ENCODE measurements at places on chromosomes 5 and 9.

DNA sequence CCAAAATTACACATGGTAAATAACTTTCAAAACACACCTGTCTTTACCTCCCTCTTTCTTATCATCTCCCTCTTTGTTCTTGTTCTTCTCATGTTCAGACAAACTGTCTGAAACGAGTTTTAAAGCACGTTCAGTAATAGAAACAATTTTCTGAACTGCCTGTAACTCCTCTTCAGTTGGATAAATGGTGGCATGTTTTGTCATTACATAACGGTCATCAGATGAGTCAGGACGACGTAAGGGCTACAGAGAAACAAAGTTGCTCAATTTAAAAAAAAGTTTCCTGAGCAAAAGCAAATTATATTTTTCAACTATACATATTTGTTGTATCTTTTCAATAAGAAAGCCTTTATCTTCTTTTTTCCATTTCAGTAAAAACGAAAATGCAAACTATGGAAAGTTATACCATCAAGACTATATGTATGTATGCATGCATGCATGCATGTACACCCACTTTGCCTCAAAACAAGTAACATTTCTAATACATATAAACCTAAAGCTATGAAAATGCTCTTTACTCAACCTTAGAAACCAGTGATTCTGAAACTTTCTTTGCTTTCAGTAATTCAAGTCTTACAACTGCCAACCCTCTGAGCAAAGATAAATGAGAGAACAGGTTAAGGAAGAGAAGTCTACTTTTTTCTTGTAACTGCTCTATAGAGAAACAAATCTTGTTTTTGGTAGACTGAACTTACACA is 56.0 kb downstream of the ZFR start:
- DNase-seq = no peak

- no peak for DNase-seq
Measured at GRCh38 chr9:131227112-131227958, 49.0 kb downstream of the FAM78A start.

DNA sequence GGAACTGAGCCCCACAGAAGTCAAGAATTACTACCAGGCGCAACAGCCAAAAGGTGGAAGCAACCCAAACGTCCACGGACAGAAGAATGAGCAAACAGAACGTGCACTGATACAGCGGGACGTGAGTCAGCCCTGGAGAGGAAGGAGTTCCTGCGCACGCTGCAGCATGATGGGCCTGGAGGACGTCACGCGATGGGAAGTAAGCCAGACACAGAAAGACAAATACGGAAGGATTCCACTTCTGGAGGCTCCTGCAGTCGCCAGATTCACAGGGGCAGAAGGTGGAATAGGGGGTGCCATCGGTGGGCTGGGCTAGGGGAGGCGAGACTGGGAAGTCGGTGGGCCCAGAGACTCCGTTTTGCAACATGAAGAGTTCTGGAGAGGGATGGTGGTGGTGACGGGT is 80.3 kb upstream of the PHYKPL start:
- no peak for DNase-seq

DNA sequence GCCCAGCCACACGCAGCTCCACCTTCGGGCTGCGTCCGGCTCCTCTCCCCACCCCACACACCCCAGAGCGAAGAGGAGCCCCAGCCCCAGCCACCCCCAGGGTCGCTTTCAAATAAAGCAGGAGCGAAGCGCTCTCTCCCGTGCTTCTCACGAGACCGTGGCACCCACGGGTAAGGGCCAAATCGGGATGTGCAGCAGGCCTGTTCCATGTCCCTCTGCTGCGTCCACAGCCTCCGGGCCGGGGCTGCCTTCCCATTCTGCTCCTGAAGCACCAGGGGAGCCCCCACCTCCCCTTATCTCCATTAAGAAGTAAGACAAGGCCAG is 59.8 kb downstream of the KCNT1 start:
- no peak for DNase-seq

DNA sequence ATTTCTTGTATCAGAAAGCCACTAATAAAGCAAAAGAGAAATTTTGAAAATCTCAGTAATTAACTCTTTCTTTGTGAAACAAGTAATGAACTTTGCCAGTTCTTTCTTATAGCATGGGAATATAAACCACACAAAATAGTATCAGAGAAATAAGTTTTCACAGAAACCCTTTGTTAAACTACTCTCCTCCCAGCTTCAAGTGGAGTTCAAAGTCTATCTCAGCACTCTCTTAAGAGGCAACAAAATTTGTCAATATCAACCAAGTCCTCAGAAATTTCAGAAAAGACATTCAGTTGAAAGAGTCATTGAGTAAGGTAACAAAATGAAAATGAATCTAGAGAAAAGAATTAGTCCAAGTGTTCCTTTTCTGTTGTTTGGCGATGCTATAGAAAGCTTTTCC is 89.3 kb downstream of the NTRK2 start:
- DNase-seq = no peak

GRCh38 chr9:37961351-37961750 is 57.4 kb upstream of the SLC25A51 start:
- no peak for DNase-seq

- DNase-seq = no peak
Measured at GRCh38 chr5:166750376-166750775, 1541.1 kb upstream of the WWC1 start.

GRCh38 chr5:92580814-92581213 is 1000.2 kb downstream of the NR2F1-AS1 start:
- DNase-seq = no peak

DNA sequence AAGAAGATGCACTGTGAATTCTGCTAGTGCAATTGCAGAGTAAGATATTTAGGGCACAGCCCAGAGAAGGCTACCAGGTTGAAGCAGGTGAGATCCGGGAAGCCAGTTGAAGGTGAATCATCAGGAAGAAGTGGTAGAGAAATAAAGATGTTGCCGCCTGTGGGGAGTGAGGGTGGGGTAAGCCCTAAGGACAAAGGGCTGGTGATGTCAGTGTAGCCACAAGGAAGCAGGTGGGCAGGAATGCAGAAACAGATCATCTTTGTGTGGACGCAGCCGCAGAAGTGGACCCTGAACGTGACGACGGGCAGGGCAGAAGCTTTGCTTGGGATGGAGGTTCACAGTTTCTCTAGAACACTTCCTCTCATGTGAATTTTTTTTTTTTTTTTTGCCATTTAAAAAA is 164.2 kb downstream of the ACTL7B start:
- DNase-seq = no peak

DNA sequence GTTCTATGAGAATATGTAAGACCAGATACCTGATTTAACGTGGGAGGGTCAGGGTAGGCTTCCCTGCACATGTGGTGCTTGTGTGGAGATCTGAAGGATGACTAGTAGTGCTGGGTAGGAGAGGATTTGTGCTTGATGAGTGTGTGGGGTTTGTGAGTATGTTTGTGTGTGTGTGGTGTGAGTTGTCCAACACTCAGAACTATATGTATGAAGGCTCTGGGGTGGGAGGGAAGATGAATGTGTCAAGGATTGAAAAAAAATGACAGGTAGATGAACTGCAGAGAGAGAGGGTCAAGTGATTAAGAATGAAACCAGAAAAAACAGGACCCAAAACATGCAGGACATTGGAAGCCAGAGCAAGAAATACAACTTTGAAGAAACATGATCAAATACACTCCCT is 154.6 kb upstream of the NR3C1 start:
- no peak for DNase-seq

GRCh38 chr9:6938447-6938846 is 180.7 kb downstream of the KDM4C start:
- DNase-seq = no peak

- no peak for DNase-seq
Measured at GRCh38 chr5:139912158-139912557, 116.5 kb downstream of the PSD2 start.

DNA sequence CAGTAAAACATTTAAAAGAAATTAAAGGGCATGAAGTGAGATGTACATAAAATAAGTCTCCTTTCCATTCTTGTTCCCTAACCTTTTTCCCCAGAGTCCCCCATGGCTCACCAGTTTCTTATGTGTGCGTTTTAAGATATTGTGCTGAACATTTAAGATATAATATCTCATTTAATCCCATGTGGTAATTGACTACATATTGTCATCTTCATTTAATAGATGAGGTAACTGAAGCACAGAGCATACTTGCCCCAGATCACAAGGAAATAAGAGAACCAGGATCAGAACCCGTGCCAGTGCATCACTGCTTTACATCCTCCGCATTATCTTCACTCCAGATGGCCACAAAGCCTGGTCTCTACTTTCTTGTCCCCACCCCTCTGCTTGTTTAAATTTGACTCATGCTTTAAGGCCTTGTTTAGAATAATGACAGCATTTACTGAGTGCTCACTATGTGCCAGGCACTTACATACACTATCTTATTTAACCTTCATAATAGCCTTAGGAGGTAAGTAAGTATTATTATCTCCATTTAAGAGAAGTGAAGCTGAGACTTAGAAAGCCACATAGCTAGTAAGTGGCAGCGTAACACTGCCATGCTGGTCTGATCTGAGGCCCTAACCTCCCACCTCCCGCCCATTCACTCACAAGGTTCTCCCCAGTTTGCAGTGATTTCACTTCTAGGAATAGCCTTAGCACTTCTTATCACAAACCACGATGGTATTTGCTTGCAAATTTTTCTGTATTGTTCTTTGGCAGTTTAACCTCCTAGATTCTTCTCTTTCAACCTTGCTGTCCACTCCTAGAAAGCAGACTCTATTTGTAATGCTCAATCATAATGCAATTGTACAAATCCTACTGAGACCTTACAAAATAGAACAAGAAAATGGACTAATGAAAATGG is 78.4 kb upstream of the IL6ST start:
- DNase-seq = no peak

- no peak for DNase-seq
Measured at GRCh38 chr9:36399980-36400331, at the start of gene RNF38. Gene RNF38, minus strand, starts transcription at chr9:36400269. Its CDS starts 161 bp downstream, at chr9:36400108.

- peak; percentile 30 for DNase-seq
Measured at GRCh38 chr9:91001146-91001611, 199.6 kb downstream of the SYK start.

DNA sequence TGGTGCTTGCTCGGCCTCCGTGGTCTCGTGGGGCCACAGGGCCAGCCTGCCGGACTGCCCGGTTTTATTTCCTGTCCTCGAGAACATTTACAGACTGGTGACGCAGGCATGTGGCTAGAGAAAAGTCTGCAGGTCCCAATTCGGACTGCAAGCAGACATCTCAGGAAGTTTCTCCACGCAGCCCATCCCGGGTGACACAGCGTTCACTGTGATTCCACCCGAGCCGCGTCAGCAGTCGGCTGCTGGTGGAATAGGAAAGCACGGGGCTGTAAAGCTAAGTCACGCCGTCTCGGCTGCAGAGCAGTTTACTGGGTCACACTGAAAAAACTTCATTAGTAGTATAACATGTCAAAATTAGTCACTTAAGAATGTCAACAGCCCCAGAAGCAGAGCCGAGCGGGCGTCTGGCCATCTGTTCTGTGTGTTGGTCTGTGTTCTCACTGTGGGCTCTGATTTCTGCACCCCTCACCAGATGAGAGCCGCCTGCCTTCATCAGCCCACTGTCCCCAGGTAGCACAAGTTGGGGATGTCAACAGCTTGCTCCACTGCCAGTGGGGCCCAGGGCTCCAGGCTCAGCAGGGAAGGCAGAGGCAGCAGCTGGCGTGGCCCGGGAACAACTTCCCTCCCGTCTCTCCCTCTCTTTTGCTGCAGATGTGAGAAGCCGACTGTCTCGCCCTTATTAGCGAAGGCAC is 363.7 kb downstream of the IRX2 start:
- peak; percentile 59 for DNase-seq

GRCh38 chr9:20835377-20836286 is 151.6 kb downstream of the FOCAD start:
- DNase-seq = no peak

DNA sequence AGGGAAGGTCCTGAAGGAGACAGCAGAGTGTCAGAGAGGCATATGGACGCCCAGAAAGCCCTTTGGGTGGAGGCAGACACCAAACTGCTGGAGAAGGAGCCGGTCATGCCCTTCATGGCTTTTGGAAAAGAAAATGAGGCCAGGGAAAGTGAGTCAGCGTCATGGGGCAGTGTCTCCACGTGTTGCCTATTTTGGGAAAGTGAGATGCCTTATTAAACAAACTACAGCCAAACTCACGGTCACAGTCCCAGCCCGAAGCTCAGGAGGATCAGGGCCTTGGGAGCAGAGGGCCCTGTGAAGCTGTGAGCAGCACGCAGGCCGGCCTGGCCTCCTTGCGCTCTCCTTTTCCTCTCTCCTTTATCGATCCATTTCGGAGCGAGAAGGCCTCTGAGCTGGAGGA is 25.0 kb downstream of the RGS3 start:
- DNase-seq = no peak

DNA sequence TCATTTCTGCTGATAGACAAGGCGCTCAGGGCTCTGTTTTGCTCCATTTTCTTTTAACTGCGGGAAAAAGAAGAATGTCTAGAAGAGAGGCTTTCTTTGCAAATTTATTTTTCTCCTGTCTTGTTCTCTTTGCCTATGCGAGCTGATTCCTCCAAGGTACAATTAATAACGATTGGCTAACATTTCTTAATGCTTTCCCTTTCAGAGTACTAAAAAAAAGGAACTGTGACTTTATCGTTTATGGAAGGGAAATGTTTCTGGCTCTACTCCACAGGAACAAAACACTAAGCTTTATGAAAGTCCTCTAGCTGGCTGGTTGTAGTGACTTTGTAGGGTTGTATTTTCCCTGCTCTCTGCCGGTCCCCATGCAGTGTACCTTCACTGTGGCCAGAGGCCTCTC is 11.7 kb downstream of the NSG2 start:
- no peak for DNase-seq

DNA sequence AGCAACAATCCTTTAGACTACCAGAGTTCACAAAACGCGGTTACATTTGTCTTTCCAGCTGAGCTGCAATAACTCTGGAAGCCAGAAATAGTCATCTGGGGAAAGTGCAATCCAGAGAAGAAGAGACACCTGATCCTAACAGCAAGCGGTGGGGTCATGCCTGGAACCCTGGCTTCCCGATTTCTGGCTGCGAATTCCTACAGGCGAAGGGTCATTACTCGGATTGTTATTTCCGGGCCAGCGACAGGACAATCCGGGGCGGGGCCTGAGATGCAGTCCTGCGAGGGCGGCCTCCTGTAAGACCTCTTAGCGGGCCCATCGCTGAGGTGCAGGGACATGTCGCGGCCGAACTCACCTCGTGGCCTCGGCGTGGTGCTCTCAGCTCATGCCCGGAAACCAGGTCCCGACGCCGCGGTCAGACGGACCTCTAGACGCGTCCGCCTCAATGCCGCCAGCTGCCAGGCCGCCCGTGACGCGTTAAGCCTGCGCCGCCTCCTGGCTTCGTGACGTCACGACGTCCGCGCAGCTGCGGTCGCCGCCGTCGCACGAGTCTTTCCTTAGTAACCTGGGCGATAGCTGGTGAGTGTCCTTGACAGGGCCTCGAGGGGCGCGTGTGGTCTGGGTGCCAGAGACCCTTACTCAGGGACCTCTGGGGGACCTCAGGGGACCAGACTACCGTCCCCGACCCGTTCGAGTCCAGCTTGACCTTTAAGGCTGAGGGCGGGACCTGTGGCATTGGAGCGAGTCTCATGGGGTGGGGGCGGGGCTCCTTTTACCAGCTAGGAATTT is at the start of the genes MRRF and RBM18:
MRRF (plus strand) TSS at position 523 of the 789 bp plus-strand sequence. CDS start 6,010 bp downstream, outside the sequence.
RBM18 (minus strand) TSS at position 481 of the 789 bp plus-strand sequence. CDS start 3,348 bp downstream, outside the sequence.
- peak; percentile 97 for DNase-seq

GRCh38 chr9:91415290-91415689 is 8.3 kb downstream of the NFIL3 start:
- DNase-seq = no peak

GRCh38 chr9:138072897-138073296 is 195.3 kb downstream of the CACNA1B start:
- DNase-seq = no peak

GRCh38 chr5:124264499-124264898 is 481.9 kb downstream of the ZNF608 start:
- DNase-seq = no peak
